Daoy (cell line): ENCODE measurements at places on chromosomes 5 and 9. TPM values are rescaled to one million over a fixed set of nuclear protein-coding genes. Genes with fewer than 3 reads are reported as not detected.

DNA sequence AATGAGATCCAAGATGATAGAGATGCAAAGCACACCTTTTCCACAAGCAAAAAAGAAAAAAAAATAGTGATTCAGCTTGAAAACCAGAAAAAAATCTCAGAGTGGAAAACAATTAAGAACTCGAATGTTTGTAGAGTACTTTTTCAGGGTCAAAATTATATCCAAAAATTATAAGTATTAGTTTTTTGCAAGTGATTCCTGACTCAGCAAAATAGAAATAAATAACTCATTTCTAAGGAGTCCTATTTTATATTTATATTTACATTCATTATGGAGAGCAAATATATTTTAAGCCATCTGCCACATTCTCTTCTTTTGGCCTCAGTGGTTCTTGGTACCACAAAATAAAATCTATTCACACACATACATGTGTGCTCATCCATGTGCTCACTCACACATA is 1011.8 kb upstream of the ARRDC3 start:
- DNase-seq, result no peak

CCL27 gene
- not detected in 2 replicates for total RNA-seq

- no peak for DNase-seq
Observed at GRCh38 chr5:50794812-50795211, 128.4 kb downstream of the PARP8 start.

PCDHB8 gene
- total RNA-seq, result 6.7 and 8.3 TPM in 2 replicates
